ENCODE measurements at places on chromosomes 6 and 20.

GRCh38 chr6:73409395-73409794, 14.8 kb downstream of the DDX43 start:
- DNase-seq: no peak

GRCh38 chr6:36839749-36840431, 646 bp upstream of the CPNE5 start:
- DNase-seq: peak; percentile 65

GRCh38 chr6:30782425-30783014, 38.2 kb upstream of the IER3 start:
- DNase-seq: no peak

GRCh38 chr20:16844406-16844805, 96.2 kb downstream of the OTOR start:
- DNase-seq: no peak

DNA sequence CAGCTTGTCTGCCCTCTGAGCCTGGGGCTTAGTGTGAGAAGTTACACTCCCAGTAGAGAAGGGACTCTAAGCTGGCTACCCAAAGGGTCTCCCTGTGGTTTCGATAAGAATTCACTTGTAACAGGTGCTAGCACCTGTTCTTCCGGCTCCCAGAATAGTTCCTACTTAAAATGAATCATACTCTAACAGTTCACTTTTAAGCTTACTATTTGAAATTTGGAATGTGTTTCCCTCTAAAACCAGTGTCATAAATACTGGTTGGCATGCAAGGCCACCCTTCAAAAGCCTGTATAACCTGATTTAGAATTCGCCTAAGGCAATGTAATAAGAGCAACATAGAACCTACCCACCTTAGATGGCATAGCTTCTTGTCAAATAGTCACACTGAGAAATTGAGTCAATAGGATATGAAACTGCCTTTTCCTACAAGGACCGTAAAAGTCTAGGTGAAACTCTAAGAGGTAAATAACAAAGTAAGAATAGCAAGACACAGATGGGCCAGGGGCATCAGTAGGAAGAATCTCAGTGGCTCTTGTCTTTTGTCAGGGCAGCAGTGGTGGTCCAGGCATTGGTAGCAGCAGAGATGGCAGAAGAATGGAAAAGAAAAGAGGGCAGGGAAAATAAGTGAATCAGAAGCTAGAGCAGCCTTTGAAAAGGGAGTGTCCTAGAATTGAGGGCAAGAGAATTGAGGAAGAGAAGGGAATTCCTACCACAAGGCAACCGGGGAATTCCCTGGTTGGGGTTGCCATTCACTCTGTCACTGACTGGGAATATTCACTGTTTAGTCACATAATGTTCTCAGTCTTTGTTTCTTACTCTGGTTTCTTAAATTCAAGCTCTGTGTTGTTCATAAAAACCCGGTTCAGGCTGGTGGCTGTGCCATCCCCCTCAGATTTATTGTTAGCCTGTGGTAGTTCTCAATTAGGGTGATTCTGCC, 91.5 kb downstream of the HIVEP2 start:
- peak; percentile 26 for DNase-seq

DNA sequence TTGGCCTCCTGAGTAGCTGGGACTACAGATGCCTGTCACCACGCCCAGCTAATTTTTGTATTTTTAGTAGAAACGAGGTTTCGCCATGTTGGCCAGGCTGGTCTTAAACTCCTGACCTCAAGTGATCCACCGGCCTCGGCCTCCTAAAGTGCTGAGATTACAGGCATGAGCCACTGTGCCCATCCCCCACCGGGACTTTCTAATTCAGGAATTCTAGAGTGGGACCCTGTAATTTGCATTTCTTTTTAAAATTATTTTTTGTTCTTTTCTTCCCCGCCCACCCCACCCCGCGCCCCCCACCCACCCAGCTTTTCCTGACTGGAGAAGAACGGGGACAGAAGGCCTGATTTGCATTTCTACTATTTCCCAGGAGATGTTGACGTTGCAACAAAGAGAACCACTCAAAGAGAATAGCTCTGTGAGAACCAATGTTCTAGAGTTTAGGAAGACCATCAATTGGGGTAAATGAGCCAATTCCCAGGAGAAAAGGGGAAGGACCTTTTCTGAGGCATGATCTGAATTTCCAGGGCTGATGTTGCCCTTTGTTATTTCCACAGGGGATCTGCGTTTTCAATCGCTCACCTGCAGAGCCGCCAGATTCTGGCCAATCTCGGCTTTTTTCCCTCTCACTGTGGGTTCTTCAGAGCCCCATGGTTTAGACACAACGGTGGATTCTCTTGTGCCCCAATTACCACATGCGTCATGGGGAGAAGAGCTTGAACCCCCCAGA, 33.2 kb upstream of the TFAP2C start:
- peak; percentile 70 for DNase-seq

DNA sequence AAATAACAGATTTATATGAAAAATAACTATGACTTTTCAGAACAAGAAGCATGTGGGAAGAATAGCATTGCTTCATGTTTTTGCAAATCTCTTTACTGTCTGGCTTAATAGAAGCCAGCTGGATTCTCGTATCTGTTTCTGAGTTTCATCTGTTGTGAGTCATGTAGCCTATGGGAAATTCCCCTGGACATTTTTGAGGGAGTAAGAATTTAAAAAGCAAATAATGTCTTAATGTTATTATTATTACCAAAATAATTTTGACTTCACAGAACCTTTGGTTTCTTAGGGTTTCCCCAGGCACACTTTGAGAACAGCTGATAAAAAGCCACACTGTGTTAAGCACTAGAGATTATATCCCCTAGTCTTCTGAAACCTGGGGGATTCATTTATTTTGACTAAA, 75.8 kb downstream of the SYCP2L start:
- DNase-seq: no peak

DNA sequence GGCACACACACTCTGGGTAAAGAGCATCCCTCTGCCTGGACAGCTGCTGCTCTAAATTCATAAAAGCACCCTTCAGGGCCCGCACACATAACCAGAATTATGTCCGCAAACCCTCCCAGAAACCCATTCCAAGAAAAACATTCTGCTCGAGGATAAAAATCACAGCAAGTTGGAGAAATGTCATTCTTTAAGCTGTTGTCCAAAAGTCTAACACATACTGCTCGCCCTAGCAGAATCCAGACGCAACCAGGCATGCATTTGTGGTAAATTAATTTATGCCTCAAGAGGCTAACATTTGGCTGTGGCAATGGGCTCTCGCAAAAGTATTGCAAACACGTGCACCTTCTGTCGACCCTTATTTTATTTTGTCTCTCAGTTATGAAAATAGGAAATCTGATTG, 116.1 kb upstream of the INSM1 start:
- DNase-seq: no peak
